Stimulated activated CD4-positive, alpha-beta T cell treated with anti-CD3 and anti-CD28 coated beads, TNF-alpha, amount 100 ng/mL, for 4 hours (primary cell): ENCODE measurements at places on chromosomes 5 and 9.

DNA sequence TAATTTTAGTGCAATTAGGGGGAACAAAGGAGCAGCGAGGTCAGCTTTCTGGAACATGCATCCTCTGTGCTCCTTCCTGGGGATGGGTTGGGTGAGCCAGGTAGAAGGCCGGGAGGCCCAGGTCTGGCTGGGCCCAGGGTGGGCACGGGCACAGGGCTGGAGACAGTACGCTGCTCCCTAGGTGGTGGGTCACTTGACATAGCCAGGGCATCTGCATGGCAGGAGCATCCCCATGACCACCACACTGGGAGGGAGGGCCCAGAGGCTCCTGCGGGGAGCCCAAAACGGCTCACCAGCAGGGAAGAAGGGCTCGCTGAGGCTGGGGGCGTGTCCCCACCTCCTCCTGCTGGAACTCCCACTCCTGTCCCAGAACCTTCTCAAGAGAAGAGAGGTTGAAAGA, 216.8 kb downstream of the NXNL2 start:
- no peak for DNase-seq

GRCh38 chr5:118921866-118922265, 66.5 kb downstream of the DTWD2 start:
- DNase-seq = no peak

DNA sequence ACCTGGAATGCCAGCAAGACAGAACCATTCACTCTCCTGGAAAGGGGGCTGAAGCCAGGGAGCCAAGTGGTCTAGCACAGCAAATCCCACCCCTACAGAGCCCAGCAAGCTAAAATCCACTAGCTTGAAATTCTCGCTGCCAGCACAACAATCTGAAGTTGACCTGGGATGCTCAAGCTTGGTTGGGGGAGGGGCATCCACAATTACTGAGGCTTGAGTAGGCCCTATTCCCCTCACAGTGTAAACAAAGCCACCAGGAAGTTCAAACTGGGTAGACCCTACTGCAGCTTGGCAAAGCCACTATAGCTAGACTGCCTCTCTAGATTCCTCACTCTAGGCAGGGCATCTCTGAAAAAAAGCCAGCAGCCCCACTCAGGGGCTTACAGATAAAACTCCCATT, 17.3 kb downstream of the RIGI start:
- DNase-seq = no peak

DNA sequence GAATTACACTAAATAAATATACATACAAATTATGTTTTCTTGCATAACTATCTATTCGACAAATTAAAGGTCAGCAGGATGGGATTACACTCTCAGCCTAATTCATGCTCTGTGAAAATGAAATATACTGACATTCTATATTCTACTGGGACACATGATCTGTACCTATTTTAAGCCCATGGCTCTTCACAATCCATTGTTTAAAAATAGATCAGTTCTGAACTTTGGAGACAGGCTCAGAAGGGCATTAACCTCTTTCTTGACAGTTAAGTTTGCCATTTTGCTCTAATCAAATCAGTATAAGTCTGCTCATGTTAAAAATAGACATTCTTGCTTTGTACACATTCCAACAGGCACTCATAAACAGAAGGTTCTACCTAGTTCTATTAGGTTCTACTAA, 361.2 kb downstream of the HCN1 start:
- no peak for DNase-seq

- DNase-seq = no peak
These were observed 118.3 kb downstream of the DRD1 start for GRCh38 chr5:175325681-175326080.

DNA sequence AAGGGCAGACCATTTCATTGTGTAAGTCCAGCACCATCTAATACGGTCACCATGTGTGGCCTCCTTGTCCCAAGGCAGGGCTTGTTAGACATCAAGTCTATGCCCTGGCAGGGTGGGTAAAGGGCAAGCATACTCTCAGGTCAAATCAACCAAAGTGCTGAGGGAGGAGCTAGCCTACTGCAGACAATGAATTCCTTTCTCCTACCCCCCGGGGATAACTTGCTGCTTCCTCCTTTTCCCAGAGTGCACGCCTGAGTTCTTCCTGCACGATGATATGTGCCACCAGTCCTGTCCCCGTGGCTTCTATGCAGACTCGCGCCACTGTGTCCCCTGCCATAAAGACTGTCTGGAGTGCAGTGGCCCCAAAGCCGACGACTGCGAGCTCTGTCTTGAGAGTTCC, 71.4 kb downstream of the RFK start:
- DNase-seq = no peak
